ENCODE measurements at places on chromosomes 12 and 14.

DNA sequence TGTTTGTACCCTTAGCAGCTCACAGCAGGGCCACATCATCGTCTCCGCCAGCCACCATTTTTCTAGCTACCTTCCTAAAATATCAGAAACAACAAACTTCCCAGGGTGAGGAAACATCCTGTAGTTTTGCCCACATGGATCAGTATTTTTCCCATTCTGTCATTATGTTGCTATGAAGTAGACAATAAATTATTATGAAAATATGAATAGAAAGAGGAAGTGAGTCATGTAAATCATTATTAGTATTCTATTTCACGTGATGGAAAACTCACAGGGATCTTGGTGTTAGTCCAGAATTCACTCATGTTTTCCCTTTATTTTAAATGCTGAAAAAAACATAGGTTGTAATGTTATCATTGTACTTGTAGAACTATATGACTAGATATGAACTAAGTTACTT, 319.4 kb downstream of the SYT1 start:
- DNase-seq = no peak

DNA sequence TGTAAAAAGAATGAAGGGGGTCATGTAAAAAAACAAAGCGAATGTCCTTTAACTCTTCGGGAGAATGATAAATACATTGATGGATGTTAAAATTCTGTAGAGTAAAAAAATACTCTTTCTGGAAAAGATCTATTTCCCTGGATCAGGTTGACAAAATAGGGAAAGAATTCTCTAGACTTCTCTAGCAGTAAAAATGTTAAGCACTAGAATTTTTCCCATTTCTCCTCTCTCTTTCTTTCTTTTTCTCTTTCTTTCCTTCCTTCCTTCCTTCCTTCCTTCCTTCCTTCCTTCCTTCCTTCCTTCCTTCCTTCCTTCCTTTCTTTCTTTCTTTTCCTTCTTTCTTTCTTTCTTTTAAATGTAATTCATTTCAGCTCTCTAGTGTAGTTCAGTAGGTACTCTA, 552.5 kb downstream of the LRFN5 start:
- no peak for DNase-seq

- DNase-seq = no peak
Measured at GRCh38 chr12:1587927-1588574, 6.3 kb downstream of the FBXL14 start.

DNA sequence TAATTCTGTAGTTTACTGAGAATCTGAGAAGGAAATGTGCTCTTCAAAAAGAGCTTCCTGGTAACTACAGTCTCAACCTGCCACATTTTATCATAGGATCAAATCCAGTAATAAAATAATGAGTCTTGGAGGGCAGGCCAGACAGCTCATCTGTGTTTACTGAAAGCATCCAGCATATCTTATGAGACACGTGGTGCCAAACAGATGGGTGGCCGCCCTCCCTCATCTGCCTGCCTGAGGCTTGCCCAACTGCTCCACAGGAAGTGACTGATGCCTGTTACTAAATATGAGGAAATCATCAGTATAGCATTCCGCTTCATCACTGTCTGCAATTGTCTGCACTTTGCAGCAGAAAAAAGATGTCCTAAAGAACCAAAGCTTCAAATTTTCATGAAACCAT, 13.5 kb downstream of the DHRS7 start:
- DNase-seq = peak; percentile 79

DNA sequence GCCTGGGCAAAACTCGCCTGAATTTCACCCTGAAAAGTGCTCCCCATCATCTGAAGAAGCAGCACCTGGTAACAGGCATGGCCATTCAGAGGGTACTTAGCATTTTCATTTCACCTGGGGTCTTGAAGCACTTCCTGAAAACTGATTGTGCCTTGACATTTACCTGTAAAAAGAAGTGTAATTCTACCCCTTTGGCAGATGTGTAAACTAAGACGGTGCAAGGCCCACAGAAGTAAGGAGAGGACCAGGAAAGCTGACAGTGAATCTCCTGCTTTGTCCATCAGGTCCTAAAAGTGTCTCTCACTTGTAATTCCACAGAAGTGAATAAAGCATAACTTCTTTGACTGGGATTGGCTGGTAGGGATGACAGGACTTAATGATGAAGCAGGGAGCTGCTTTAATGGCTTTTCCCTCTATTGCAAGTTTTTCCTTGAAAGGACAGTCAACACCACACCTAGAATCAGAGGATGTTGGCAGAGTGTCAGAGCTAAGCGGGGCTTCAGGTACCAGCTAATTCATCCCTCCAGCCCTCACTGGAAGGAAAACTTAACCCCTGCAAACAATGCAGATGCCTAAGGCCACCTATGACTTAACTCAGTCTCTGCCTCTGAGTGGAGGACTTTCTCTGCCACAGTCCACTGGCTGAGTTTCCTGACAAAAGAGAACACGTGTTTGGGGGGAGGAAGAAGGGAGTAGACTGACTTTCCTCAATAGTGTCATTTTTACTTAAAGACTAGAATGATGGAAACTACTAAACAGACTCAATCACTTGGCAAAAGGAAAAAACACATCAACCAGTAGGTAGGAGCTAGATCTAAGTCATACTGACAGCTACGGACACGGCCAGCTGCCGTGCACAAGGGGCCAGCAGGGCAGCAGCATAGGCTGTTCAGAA, 74.7 kb downstream of the NUAK1 start:
- DNase-seq = no peak

DNA sequence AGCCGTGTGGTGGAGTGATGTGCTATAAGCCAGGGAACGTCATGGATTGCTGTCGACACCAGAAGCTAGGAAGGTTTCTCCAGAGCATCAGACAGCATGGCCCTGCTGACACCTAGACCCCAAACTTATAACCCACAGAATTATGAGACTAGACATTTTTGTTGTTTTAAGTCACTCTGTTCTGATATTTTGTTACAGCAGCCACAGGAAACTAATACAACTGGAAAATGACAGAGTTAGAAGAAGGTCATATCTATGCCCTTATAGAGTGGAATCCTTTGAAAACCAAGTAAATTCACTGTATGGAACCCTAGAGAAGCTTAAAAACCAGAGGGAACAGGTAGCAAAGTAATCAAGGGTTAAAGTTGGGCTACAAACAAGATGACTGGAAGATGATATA, 42.5 kb downstream of the SPTLC2 start:
- no peak for DNase-seq

DNA sequence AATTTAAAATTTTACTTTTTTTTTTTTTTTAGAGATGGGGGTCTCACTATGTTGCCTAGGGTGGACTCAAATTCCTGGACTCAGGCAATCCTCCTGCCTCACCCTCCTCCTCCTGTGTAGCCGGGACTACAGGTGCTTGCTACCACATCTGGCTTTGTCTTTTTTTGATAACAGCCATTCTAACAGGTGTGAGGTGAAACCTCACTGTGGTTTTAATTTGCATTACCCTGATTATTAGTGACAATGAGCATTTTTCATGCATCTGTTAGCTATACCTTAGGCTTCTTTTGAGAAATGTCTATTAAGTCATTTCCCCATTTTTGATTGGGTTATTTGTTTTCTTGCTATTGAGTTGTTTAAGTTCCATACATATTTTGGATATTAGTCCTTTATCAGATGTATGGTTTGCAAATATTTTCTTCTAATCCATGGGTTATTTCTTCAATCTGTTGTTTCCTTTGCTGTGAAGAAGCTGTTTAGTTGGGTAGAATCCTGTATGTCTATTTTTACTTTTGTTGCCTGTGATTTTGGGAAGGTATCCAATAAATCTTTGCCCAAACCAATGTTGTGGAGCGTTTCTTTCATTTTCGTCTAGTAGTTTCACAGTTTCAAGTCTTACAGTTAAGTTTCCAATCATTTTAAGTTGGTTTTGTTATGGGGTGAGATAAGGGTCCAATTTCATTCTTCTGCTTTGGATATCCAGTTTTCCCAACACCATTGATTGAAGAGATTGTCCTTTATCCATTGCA, 86.1 kb downstream of the MYF5 start:
- no peak for DNase-seq

GRCh38 chr14:75559451-75560222, 18.8 kb upstream of the FLVCR2 start:
- peak; percentile 82 for DNase-seq

DNA sequence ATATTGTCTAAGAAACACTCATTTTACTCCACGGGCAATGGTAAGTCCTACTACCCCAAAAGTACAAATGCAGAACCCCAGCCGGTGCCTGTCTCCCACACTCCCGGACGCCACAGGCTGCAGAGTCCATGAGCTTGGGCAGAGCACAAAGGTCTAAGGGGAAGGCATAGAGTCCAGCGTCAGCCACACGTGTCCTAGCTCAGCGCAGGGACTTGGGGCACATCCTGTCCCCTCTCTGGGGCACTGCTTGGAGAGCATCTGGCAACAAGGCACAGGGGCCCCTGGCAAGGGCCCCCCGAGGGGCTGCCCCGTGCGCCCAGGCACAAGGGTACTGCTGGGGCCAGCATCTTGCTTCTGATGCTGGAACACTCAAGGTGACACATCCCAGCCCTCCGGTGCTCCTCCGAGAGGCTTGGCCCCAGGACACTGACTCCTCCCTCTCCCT, 58.4 kb downstream of the BCL11B start:
- DNase-seq = no peak

DNA sequence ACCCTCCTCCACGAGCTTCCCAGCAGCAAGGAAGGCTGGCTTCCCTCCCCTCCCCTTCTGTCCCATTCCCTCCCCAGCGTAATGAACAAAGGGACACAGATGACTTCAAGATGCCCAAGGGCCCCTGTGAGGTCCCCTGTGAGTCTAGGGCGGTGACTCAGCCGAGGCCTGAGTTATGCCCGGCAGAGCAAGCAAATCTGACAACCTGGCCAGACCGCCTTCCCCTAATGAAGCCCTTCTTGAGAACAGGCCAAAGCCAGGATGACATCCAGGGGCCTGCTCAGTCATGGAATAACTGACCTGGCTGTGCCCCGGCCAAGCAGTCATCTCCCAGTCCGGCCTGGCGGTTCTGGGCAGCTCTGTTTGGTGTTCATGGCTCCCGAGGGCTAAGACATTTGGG, 89.2 kb downstream of the DICER1 start:
- no peak for DNase-seq

GRCh38 chr12:126676434-126676833, 1590.5 kb upstream of the TMEM132C start:
- no peak for DNase-seq

DNA sequence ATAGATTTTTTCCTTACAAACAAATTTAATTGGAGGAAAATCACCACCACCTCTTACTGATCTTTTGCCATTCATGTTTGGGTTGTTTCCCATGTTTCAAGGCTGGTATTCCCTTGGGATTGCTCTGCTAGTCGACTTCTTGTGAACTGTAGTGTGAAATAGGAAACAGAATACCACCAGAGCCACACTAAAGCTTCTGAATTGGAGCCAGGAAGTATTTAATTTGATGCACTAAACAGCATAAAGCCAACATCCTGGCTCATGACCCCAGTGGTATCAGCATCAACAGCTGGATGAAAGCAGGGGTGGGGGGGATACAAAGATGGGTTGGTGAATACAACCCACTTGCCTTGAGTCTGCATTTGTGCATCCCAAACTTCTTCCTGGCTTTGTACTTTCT, 127.5 kb downstream of the TBC1D30 start:
- DNase-seq = no peak

GRCh38 chr12:80261403-80261802, 162.1 kb downstream of the OTOGL start:
- DNase-seq = no peak

DNA sequence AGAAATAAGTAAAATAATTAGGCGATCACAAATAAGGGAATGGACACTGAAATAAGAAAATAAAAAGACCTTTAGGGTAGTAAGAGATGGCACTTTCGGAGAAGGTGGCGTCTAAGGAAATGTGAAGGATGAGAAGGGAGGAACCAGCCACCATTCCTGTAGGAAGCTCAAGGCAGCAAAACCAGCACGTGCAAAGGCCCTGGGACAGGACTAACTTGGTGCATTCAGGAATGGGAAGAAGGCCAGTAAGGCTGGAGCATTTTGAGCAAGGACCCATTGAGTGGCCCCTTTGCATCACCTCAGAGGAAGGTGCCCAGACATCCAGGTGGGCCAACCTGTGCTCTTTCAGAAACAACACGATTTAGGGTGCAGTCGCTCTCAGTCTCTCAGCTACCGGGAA, 738 bp upstream of the VPS37B start:
- no peak for DNase-seq

DNA sequence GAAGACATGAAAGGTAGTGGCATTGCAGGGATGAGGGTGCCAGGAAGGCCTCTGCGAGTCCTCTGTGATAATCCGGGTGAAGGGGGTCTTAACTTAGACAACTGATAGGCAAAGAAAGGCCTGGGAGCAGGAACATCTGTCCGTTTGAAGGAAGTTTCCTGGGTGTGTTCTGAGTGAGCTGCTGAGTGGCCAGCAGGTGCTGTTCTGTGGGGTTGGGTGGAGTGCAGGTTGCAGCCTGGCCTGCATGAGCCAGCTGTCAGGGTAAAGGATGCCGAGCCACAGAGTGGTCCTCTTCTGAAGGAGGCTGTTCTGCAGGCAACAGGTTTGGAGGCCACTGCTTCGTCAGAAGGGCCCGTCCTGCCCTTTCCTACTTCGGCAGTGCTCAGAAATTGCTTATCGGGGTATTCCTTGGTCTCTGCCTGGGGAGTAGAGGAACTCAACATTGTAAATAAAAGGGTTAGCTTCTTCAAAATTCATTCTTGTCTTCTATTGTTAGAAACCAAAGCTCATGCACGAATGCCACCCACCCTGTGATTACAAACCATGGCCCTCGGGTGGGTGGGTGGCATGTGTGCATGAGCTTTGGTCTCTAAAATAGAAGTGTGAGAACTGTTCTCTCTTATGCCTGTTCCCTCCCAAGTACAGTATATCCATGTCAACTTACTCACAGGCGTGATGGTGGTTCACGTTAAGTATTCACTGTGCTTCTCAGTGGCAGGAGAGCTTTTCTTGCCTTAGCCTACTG, 118.9 kb downstream of the CHST11 start:
- DNase-seq = no peak

DNA sequence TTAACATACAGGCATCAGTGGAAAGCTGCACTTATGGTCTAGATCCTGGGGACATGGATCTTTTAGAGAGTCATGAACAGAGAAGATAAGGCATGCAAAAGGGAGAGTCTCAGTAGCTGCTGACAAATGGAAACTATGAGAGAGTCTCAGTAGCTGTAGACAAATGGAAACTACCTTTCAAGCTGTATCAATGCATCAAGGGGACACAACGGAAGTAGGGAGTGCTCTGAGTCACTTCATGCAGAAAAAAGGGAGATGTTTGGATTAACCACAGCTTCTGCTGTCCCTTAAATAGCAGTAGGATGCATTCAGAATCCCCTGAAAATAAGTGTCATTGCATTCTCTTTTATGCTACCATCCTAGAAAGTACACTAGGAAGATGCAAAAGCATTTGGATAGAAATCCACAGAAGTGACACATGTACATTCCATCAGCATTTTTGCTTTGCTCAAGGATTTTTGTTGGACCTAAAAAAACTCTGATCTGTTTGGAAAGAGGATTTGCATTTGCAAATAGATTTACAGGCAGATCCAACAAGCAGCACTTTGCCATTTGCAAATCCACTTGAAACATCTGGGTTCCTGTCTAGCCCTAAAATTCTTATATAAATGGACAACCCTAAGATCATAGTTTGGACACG, 227.5 kb upstream of the LMO3 start:
- DNase-seq = no peak

Data from activated CD4-positive, alpha-beta T cell treated with anti-CD3 and anti-CD28 coated beads, Interleukin-2, Interleukin-6, amounts not matched to agents 100 ng/mL and 50 ng/mL, durations not matched to agents 16 hours and 8 hours (primary cell).